CD4-positive, alpha-beta T cell (primary cell): ENCODE measurements at places on chromosomes 16 and 17.

DNA sequence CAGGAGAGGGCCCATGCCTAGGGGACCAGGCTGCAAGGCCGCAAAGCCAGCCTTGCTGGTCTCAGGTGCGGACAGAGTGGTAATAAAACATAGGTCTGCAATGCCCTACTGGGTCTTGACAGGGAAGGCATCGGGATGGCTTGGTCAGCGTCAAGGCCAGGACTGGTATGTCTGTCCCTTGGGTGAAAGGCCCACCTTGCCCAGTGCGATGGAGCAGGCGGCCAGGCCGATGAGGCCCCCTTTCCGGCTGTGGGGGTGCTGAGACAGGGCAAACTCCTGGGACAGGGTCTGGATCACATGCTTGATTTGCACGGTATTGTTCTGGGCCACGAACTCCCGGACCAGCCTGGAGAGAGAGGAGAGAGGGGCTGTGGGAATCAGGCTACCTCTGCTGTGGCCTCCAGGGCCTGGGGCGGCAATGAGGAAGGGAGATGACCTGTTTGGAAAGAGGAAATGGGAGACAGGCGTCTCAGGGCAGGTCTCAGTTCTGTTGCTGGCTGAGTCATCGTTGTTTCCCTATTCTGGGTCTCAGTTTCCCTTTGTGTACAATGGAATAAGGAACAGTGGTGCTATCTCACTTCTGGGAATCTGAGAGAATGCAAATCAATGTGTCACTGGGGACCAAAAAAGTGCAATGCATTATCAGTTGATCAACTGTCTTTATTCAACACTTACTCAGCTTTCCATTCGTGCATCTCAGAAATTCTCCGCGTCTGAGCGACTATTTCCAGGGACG is 14.8 kb downstream of the VAC14 start:
- DNase-seq, result no peak

GRCh38 chr16:58421059-58421458 is 28.8 kb downstream of the GINS3 start:
- no peak for DNase-seq

GRCh38 chr17:78966123-78966813 is 13.5 kb downstream of the LGALS3BP start:
- no peak for DNase-seq

- no peak for DNase-seq
Observed at GRCh38 chr16:23131931-23132621, 17.2 kb downstream of the USP31 start.

- no peak for DNase-seq
Observed at GRCh38 chr17:58595194-58595792, 80.9 kb upstream of the MTMR4 start.

DNA sequence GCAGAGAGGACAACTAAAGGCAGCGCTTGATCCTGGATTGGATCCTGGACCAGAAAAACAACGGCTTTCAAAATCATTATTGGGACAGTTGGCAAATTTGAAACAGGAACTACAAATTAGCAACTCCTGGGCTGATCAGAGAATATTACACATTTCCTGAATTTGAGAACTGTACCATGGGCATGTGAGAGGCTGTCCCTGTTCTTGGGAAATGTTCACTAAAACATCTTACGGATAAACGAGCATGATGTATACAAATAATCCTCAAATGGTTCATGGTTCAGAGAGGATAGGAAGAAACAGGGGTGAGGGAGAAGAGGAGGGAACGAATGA is 2.3 kb upstream of the ITGAE start:
- DNase-seq, result no peak

- DNase-seq, result no peak
Observed at GRCh38 chr16:75458029-75458428, 6.5 kb downstream of the TMEM170A start.

GRCh38 chr16:74253161-74253938 is 43.3 kb upstream of the PSMD7 start:
- no peak for DNase-seq

- DNase-seq, result no peak
Observed at GRCh38 chr16:46762583-46762982, 14.4 kb upstream of the MYLK3 start.

- DNase-seq, result no peak
Observed at GRCh38 chr17:51344532-51344931, 84.2 kb downstream of the UTP18 start.

DNA sequence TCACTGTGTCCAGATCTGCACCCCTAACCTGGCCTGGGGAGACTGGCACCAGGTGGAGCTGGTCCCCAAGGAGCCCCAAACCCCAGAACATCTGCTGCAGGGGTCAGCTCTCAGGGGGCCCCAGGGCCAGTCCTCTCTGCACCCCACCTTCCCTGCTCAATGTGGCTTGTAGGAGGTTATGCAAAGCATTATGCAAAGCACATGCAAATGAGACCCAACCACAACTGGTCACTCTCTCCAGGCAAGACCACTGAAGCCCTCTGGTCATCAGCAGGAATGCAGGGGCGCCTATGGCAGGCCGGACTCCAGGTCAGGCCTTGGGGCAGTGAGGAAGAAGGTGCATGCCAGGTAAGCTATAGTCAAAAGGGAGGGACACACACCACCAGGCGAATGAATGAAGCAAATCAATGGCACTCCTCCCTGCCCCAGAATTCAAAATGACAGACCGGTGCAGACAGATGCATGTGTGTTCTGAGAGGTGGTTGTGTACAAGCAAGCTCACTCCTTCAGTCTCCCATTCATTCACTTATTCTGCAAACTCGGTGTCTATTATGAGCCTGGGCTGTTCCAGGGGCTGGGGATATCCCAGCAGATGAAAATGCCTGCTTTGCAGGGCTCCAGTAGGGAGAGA is 48.0 kb downstream of the TMEM235 start:
- DNase-seq, result no peak

DNA sequence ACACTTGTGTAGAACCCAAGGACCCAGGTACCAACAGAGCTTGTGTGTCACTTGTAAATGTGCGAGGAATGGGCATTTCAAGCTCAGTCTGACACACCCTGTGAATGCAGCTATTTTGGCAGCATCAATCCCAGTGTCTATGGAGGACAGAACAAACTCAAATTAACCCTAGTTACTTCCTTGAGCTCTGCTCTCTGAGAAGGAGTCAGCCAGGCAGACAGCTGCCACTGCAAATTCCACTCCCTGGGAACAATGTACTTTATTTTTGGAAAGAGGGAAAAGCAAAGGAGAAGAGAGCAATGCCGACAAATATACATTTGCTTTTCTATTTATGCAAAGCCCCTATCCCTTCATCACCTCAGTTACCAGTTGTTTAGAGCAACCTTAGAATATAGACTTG is 48.4 kb upstream of the NOG start:
- no peak for DNase-seq

DNA sequence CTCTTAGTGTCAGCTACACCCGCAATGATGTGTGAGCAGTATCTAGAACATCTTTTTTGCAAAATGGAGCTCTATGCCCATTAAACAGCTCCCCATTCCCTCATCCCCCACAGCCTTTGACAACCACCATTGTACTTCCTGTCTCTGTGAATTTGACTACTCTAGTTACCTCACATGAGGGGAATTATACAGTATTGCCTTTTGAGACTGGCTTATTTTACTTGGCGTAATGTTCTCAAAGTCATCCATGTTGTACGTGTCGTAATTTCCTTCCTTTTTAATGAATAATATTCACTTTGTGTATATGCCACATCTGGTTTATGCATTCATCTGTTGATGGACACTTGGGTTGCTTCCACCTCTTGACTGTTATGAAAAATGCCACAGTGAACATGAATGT is 23.2 kb upstream of the CCL22 start:
- no peak for DNase-seq

GRCh38 chr17:1498869-1499268 is 6.4 kb upstream of the MYO1C start:
- no peak for DNase-seq

DNA sequence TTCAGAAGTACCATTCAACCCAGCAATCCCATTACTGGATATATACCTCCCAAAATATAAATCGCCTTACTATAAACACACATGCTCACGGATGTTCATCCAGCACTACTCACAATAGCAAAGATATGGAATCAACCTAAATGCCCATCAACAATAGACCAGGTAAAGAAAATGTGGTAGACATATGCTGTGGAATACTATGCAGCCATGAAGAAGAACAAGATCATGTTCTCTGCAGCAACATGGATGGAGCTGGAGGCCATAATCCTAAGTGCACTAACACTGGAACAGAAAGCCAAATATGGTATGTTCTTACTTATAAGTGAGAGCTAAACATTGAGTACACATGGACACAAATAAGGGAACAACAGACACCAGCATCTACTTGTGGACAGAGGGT is 7.8 kb downstream of the ALOX15 start:
- no peak for DNase-seq
